HCEC 1CT (cell line): ENCODE measurements at places on chromosomes 6 and 20.
A peak's percentile ranks its signal among the peaks of the same experiment; 100 is the strongest.

DNA sequence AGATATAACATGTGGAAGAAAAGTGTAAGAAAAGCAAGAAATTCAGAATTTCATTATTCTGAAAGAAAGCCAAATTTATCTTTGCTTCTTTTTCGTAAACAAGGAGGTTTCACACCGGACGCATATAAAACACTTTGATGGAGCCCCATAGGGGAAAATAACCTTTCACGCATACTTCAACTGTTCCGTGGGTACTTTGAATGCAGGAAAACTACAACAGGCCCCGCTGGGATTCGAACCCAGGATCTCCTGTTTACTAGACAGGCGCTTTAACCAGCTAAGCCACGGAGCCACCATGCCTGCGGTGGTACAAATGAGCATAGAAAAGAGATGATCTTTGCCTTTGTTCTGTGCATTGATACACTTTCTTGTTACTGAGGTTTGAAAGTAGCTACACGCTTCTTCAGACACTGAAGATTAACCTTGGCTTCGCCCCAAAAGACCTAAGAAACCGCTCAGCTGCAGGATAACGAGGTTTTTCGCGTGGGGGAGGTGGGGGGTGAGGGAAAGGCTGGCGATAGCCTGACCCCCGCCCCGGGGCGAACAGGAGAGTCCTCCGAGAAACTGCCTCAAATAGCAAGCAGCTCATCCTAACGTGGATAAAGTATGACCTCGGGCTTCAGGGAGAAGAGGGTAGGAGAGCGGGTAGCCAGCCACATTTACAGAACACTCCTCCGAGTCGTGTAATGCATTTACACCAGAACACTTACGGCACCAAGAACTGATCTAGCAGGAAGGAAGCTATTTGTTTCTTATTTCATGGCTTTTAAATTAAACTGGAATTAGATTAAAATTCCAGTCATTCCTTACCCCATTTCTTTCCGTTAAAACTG is 5.3 kb upstream of the HMGN4 start:
- peak; percentile 80 for DNase-seq

DNA sequence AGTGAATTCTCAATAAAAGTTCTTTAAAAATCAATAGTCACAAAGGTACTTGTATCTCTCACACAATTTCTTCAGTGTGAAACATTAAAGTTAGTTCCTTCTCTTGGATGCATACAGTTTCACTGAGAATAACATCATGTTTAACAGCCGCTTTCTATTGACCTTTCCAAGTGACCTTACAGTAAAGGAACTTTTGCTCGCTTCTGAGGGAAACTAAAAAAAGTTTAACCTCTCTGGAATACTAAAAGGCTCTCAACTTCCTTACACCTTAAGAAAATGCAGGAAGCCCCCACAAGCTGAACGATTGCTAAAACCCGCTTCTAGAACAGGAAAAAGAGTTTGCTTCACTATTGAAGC is 1.3 kb downstream of the RRAGD start:
- no peak for DNase-seq

DNA sequence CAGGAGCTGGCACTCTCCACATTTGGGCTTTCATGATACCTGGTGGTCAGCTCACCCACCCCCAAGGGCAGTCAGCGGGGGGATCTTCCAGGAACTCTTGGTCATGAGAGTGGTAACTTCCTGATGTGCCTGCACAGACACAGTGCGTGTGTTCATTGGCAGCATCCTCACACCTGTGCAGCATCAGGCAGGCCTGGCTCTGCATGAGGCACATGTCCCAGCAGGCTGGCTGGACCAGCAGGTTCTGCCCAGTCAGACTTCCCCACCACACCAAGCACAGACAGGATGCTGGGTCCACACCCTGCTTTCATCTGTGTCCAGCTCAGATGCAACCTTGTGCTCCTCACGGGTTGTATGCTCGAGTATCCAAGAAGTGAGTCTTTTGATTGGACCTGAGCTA is 15.7 kb upstream of the UNC93A start:
- DNase-seq = no peak

GRCh38 chr6:33633462-33634158 is 12.5 kb downstream of the ITPR3 start:
- peak; percentile 72 for DNase-seq

DNA sequence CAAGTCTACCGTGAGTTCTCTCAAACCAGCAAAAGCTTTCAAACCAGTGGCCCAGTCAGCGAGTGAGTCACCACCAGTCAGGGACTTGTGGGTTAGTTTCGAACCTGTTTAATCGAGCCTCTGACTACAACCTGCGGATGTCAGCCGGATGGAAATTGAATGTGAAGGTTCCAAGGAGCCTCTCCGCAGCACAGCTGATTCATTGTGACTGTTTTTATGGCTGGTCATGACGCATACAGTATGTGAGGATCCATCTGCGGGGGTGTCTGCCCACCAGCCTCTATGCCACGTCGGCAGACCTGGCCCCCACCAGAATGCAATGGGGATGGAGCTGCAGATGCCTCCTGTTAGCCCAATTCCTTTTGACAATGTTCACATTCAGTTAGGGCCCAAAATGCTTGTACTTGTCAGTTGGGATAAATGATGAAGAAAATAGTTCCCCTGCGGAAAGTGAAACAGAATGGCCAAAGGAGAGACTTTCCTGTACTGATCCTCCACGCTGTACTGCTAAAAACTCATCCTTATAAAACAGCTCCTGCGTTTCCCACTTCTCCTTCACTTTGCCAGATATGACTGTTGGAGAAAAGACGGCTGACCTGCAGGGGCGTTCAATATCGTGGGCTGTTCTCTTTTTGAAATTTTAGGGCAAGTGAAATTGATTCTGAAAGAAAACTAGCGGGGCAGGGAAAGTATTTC is 206.6 kb downstream of the TFAP2B start:
- DNase-seq = peak; percentile 7

DNA sequence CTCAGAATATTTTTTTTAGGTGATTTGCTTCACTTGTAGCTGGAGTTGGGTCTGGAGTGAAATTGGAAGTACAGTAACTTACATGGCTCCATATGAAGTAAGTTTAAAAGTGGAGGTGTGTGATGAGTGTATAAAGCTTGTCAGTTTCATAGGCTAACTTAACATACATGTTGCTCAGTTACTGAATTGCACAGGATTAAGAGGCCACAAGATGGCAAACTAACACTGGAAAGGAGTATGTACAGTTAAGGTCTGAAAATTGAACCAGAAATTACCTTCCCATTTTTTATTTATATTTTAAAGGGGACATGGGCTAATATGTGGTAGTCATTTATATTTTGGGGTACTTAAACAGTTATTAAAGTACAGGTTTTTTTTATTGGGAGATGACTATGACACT is 45.3 kb upstream of the SMIM8 start:
- no peak for DNase-seq

DNA sequence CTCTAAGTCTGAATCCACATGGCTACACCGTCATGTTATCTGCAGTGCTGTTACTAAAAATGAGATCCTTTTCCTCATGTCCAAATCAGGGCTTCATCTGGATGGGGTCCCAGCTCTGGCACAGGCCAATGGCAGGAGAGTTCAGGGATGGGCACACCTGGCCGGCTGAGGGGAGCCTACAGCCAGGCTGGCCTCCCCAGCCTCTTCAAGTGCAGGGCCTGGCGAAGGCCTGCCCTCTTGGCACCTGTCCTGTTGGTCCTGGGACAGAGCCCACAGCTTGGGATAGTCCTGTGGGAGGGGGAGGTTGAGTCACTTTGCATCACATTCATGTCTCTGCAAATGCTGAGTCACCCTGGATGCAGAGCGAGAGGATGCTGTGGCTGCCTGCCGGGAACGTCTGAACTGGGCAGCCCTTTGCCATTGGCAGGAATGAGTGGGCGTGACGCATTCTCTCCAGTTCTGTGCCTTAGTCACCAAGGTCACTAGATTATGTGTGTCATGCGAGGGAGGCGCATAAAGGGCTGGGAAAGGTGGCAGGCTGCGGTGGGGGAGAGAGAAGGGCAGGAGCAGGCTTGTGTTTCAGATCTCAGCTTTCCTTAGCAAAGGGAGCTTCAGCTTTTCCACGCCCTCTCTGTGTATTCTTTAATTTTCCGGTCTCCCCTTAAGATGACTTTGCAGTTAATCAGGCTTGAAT is 223.2 kb upstream of the ECI2 start:
- peak; percentile 99 for DNase-seq

DNA sequence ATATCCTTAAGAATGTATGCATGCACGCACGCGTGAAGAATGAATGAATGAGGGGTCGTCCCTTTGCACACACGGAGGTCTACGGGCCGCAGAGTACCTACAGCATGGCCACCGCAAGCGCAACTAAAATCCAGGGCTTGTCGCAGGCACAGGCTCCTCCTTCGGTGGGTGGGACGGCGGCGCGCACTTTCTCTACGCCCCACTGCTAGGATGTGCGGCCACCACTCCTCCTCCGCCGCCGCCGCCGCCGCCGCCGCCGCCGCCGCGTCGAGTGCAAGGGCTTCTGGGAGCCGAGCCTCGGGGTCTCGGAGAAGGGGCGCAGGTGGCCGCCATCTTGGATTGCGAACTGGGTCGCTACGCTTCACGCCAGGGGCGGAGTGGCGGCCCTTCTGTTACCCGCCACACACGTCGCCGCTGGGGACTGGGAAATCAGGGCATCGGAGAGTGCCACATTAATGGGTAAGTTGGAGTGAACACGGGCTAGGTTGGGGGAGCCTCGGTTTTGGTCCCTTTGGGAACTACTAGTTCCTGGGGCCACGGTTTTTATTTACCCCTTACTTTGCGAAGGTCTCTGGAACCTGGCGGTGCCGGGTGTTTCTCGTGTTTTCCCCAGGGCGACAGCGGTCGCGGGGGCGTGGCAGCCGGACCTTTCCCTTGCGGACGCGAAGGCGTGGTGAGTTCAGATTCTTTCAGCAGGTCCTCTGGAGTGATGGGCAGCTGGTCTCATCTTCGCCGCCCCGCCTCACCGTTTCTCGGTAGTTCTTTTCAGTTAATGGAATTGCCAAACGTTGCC is at the start of gene KPNA5:
KPNA5 (plus strand) TSS at position 332 of the 793 bp plus-strand sequence; CDS start at position 456, 124 bp downstream.
- DNase-seq = peak; percentile 91

- no peak for DNase-seq
Measured at GRCh38 chr6:6560909-6561308, 27.6 kb upstream of the LY86 start.

GRCh38 chr20:63132131-63132714 is 83.7 kb downstream of the YTHDF1 start:
- DNase-seq = no peak

GRCh38 chr6:154447954-154448353 is 62.5 kb downstream of the CNKSR3 start:
- no peak for DNase-seq

GRCh38 chr6:170167657-170168159 is 123.2 kb downstream of the DLL1 start:
- DNase-seq = no peak

DNA sequence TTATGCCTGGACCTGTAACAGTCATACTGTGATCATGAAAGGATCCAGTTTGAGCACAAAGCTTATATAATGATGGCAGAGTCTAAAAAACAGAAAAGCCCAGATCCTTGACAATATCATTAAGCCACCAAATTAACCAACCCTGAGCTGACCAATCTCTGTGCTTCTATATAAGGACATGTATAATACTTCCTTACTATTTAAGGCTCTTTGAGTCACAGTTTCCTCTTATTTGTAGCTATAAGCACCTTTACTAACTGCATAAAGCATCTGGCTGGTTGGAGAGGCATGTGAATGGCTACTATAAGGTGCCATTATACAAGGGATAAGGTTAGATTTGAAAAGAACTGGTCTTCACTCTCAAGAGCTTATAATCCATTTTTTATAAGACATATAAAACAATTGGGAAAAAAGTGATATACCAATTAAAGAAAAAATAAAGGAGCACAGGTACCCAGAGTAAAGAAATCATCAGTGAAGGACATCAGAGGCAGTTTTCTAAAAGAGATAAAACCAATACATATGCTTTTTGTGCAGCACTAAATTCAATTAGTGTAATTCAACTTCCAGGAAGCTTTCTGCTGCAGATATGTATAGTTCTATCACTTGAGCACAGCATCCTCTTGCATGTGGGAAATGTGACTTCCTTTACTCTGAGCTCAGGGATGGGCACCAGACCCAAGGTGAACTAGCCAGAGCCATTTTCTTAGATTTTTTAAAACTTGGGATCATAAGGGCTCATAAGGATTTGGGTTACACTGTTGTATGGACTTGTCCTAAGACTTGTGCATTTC is 121.0 kb downstream of the BTBD9 start:
- DNase-seq = no peak

DNA sequence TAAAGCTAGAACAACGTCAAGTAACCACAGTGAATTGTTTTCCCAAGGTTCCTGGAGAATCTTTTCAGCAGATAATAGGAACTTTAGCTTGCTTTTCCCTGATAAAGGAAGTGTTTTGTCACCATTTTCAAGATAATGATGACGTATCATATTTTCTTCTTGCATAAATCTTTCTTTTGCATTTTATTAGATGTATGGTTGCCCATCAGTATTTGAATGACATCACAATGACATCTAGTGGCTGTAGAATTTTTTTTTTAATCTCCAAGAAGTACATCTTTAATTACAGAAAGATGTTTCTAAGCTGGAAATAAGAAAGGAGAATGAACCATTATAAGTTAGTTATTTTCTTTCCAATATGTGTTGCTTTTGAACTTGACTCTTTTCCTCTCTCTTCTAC is 83.0 kb downstream of the CENPW start:
- no peak for DNase-seq

GRCh38 chr6:31498748-31499147 is 803 bp downstream of the MICB start:
- peak; percentile 9 for DNase-seq

DNA sequence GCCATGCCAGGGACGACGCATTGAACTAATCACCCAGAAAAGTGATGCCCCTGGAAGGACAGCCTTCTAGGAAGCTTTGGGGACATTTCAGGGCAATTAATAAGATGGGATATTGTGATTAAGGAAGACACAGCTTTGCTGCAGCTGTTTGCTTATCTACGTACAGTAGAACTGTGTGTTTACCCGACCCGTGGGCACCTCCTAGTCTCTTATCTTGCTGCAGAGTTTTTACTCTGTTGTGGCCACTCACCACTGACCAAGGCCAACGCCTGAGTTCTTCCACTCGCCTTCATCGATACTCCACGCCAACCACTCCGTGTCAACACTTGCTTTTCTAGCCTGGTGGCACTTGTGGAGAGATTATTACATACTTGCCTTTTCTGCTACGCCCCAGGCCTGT is 105.9 kb upstream of the MLN start:
- no peak for DNase-seq

DNA sequence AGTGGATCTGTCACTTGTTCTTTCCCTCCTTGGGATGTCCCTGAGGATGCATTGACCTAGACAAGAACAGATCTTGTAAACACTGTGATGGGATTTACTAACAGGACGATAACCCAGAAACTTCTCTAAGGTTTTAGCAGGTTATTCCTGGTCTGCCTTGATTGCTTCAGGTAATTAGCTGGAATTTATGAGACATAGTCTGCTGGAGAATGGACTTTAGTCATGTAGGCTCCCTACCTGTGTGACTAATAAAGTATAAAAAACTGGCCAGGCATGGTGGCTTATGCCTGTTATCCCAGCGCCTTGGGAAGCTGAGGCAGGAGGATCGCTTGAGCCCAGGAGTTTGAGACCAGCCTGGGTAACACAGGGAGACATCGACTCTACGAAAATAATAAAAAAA is 96.1 kb downstream of the PAK5 start:
- DNase-seq = no peak

DNA sequence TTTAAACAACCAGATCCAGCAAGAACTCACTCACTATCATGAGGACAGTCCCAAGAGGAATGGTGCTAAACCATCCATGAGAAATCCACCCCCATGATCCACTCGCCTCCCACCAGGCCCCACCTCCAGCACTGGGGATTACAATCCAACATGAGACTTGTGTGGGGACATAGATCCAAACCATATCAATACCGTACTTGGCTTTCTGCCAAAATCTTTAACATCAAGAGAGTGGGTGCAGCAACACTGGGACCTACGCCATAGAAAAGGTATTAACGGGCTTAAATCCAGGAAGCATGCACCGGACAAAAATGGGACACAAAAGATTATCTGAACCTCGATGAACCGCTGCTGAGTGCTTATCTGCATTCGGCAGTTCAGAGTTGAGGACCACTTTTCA is 322.3 kb upstream of the ARID1B start:
- no peak for DNase-seq
